NT2/D1 (cell line): ENCODE measurements at places on chromosomes 2 and 18.

- DNase-seq = no peak
Observed at GRCh38 chr2:109230941-109231420, 102.0 kb downstream of the SH3RF3 start.

GRCh38 chr2:171763602-171764001 is 76.3 kb downstream of the DYNC1I2 start:
- no peak for DNase-seq

DNA sequence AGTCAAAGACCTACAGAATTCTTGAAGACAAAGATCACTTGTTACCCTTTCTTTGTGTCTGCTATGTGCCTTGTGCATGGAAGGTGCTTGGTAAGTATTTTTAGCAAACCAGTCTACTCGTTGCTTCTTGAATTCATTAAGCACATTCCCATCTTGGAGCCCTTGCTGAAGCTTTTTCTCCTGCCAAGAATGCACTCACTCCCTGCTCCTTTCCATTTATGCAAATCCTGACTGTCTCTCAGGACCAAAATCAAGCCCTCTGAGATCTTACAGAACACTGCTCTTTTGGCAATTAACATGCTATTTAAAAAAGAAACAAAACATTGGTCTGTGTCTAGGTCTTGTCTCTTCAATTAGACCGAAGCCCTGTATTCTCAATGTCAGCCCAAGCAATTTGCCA is 75.8 kb downstream of the CLHC1 start:
- no peak for DNase-seq

GRCh38 chr2:20609349-20609994 is 41.4 kb downstream of the HS1BP3 start:
- no peak for DNase-seq

- DNase-seq = no peak
Observed at GRCh38 chr2:173415431-173416381, 61.0 kb downstream of the CDCA7 start.

- DNase-seq = no peak
Observed at GRCh38 chr18:50909261-50909660, 30.3 kb downstream of the ME2 start.
